ENCODE measurements at places on chromosomes 3 and 15. TPM values are rescaled to one million over a fixed set of nuclear protein-coding genes. Genes with fewer than 3 reads are reported as not detected.

GRCh38 chr3:42276141-42277132, 10.5 kb upstream of the CCK start:
- no peak for ATAC-seq

DNA sequence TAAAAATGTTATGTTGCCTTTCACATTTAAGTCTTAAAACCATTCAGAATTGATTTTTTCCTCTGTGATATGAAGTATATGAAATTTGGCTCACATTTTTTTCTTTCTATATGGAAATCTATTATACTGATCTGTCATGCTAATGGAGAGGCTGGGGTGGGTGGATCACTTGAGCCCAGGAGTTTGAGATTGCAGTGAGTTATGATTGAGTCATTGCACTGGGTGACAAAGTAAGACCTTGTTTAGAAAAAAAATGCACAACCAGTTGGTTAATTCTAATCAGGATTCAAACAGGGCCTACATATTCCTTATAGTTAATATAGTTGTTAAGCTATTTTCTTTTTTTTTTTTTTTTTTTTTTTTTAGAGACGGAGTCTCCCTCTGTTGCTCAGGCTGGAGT, 230.5 kb downstream of the MFSD1 start:
- no peak for ATAC-seq

GRCh38 chr15:52524223-52525136, 4.2 kb downstream of the MYO5A start:
- no peak for ATAC-seq

The CASR gene
- 0.82 TPM for total RNA-seq

The DOCK3 gene
- total RNA-seq = 7.8 TPM

The TMEM212 gene
- total RNA-seq = not detected
